ENCODE measurements at places on chromosomes 4 and X.
A peak's percentile ranks its signal among the peaks of the same experiment; 100 is the strongest.

DNA sequence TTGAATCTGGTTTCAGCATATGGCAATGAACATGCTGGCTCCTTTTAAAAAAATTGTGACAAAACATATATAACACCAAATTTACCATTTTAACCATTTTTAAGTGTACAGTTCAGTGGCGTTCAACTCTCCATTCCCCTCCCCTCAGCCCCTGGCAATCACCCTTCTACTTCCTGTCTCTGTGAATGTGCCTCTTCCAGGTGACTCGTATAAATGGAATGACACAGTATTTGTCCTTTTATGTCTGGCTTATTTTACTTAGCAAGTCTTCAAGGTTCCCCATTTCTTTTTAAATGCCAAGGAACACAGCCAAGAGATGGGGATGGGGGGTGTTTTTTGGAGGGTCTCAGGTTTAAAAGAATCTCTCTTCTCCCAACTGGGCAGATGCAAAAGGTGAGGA is 35.4 kb upstream of the BCLAF3 start:
- DNase-seq: peak; percentile 2

- DNase-seq: no peak
Measured at GRCh38 chr4:15320121-15320678, 107.6 kb upstream of the C1QTNF7 start.

DNA sequence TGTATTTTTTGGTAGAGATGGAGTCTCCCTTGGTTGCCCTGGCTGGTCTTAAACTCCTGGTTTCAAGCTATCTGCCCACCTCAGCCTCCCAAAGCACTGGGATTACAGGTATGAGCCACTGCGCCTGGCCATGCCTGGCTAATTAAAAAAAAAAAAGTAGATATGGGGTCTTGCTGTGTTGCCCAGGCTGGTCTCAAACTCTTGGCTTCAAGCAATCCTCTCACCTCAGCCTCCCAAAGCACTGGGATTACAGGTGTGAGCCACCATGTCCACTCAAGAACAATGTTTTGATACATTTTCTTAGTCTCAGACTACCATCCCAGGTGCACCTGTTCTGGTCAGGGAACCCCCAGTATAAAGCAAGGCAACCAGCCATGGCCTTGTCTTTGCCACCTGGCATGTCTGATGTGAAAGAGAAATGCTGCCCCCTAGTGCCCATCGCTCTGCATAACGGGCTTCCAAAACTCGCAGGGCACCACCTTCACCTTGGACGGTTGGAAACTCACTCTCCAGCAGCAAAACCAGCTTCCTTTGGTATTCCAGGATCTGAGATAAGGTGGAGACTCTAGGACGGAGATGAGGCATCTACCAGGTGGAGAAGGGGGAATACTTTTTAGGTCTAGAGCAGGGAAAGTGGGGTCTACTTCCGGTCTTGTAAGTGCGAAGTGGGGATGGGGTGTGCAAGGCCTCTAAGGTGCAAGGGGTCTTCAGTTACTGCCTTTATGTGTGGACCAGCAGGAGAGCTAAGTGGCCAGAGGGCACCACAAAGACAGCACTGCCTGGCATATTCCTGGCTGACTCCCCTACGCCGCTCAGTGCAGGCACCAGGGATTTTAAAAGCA is 47.7 kb upstream of the AFAP1 start:
- DNase-seq: peak; percentile 74

- DNase-seq: no peak
Measured at GRCh38 chr4:32831104-32831503, 2110.9 kb downstream of the PCDH7 start.

- DNase-seq: no peak
Measured at GRCh38 chr4:44237643-44238042, 211.0 kb downstream of the KCTD8 start.

- peak; percentile 57 for DNase-seq
Measured at GRCh38 chr4:48033825-48034413, 17.3 kb downstream of the NIPAL1 start.
